ENCODE measurements at places on chromosomes 2 and 18.
A peak's percentile ranks its signal among the peaks of the same experiment; 100 is the strongest.

- DNase-seq: no peak
These were observed 672.1 kb upstream of the FANCL start for GRCh38 chr2:58913082-58913726.

DNA sequence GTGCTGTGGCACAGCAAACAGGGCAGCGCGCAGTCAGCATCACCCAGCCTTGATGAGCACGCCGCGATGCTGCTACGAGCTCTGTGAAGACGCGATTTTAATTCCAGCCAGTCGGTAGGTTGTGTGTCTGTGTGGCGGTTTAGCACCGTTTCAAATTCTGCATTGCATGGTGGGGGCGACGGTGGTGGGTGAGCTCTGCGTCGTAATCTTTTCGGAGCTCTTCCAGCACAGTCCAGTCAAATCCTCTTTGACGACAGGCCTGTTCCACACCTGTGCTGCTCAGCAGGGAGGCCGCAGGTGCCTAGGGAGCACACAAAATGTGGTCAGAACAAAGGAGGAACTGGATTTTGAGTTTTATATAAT is 8.6 kb downstream of the ALLC start:
- no peak for DNase-seq

GRCh38 chr2:66633631-66634030 is 198.7 kb downstream of the MEIS1 start:
- DNase-seq: no peak

- peak; percentile 64 for DNase-seq
These were observed 212.1 kb upstream of the NCKAP5 start for GRCh38 chr2:133780099-133780996.

DNA sequence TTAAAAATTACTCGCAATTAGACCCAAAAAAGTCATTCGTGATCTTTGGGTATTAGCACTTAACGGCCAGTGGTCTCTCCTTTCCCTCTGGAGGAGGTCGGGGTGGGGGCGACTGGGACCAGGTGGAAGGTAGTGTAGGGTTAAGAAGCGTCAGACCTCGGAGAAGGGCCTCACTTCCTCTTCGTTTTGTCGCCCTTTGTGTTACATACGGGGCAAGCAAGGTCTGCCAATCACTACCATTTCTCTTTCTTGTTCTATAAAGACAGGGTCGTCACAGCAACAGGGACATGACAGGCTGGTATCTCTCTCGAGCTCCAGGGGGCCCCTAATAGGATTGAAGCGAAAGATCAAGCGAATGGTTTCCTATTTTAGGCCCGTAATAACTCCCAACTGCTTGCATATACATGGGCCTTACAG is 136.6 kb downstream of the INSIG2 start:
- DNase-seq: no peak

DNA sequence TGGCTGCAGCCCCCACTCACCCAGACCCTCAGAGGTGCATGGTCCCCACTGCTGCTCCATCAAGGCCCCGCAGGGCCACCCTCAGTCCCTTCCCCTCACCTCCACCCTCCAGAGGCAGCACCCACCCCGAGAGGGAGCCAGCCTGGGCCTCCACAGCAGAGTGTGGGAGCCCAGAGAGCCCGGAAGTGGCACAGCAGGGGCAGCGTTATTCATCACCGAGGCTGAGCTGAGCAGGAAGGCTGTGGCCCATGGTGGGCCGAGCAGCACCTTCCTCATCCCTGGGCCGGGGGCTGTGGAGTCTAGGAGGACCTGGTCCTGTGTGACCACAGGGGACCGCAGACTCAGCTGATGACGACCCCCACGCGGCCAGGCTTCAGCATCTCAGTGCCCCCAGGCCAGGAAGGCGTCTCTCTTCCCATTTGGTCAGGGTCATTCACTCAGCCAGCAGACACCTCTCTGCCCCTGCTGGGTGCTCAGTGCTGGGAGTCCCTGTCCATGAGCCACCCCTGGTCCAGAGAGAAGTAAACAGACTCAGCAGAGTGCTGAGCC is 258.1 kb downstream of the ATAD2B start:
- no peak for DNase-seq

- DNase-seq: no peak
These were observed 117.8 kb downstream of the TNS1 start for GRCh38 chr2:217884985-217885384.

- no peak for DNase-seq
These were observed 24.9 kb downstream of the MTCL1 start for GRCh38 chr18:8730080-8730827.

DNA sequence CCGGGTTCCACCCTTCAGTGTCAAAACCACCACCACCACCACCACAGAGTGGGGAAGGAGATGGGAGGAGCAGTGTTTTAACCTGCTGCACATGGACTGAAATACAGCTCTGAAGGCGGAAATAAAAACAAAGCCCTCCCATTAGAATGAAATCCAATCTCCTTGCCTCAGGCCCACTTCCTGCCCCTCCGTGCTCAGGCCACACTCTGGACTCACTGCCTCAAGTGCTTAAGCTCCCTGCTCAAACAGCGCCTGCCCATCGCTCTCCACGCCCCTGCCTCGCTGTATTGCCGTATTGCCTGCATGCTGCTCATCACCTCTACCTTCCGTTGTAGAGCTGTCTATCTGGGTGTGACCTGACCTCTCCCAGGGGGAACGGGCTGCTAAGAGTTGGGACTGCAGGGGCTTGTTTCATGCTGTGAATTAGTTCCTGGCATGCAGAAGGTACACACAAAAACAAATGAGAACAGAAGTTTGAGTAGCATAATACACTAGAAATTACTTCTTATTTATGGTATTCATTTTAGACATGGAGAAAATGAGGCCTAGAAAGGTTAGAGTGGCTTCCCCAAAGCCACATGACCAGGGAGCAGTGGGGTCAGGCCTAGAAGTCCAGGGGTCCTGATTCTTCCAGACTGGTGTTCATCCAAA is 31.6 kb upstream of the NEB start:
- DNase-seq: no peak

DNA sequence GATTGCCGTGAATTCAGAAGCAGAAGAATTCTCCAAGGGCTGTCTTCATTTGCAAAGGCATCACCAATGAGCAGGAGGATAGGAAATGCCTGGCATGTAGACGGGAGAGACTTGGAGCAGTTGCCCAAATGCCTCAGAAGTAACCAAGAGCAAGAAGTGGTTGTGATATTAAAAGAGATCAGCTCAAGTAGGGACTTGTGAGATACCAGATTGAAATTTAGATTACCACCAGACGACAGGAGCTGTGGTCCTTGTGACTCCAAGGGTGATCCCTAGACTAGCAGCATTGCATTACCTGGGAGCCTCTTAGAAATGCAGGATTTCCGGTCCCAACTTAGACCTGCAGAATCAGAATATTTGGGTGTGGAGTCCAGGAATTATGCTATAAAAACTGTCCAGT is 228.6 kb upstream of the EPAS1 start:
- peak; percentile 76 for DNase-seq

DNA sequence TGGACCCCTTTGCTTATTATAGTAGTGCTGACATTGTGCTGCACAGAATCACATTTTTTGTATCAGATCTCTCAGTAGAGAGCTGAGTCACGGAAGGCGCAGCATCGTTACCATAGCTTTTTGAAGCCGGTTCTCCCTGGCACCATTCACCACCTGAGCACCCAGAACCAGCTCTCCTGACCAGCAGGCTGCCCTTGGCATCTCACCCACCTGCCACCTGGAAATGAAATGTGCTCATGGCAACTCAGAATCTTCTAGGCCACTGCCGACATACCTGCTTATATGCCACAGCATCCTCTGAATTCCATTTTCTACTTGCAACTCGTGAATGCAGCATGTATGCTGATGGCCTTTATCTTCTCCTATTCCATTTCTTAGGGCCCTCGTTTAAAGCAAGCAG is 62.7 kb downstream of the COA5 start:
- DNase-seq: no peak

GRCh38 chr18:505483-506122 is 5.1 kb upstream of the COLEC12 start:
- no peak for DNase-seq

DNA sequence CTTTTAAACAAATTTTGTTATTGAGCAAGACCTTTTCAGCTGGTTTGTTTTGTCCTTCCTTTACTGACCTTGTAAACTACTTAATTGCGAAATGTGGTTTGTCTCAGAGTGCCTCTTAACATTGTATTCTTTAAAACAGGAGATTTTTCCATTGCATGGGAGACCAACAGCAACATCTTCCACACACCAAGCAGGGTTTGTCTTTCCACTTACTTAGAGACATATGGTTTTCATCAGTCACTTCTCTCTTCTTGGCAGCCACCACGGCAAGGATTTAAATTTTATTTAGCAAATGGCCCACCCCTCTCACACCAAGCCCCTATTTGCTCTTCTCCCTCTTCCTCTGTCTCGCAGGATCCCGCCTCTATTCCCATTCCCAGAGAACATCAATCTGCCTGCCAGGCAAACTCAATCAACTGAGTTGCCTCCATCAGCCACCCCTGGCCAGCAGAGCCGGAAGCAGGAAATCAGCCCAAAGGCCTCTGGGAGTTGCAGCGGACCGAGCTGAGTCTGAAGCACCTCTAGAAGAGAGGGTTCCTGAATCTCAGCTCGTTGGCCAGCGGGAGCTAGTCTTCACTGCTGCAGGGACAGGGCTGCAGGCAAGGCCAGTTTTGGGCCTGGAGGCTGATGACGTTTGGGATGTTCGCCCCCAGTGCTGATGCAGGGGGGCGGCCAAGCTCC is 11.3 kb upstream of the CIB4 start:
- DNase-seq: no peak

- no peak for DNase-seq
These were observed 85.0 kb downstream of the ZNF516 start for GRCh38 chr18:76410033-76410432.

DNA sequence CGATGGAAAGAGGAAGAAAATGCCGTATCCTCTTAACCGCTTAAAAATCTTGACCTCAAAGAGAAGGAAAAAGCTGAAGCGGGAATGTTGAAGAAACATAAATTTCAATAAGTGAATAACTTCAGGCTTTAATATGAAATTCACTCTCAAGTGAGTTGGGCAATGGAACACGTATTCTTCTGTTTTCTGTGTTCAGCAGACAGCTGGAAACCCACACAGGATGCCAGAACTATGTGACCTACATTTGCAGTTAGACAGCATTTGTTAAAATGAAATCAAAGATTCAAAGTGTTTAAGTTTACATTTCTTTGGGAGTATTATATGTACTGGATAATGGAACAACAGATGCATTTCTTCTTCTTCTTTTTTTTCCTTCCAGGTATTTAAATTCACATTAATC is 80.5 kb upstream of the SPATS2L start:
- no peak for DNase-seq

DNA sequence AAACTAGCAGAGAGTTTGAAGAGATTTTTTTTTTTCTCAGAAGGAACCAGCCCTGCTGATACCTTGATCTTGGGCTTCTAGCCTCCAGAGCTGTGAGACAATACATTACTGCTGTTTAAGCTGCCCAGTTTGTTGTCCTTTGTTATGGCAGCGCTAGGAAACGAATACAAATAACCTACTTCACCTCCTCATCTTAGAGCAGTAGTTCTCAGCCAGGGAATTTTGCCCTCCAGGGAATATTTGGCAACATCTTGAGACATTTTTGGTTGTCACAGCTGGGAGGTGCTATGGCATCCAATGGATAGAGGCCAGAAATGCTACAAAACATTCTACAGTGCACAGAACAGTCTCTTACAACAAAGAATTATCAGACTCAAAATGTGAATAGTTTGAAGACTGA is 43.9 kb upstream of the BCL11A start:
- peak; percentile 45 for DNase-seq

- peak; percentile 97 for DNase-seq
These were observed 37.4 kb upstream of the RAPGEF4 start for GRCh38 chr2:172698041-172698863.

DNA sequence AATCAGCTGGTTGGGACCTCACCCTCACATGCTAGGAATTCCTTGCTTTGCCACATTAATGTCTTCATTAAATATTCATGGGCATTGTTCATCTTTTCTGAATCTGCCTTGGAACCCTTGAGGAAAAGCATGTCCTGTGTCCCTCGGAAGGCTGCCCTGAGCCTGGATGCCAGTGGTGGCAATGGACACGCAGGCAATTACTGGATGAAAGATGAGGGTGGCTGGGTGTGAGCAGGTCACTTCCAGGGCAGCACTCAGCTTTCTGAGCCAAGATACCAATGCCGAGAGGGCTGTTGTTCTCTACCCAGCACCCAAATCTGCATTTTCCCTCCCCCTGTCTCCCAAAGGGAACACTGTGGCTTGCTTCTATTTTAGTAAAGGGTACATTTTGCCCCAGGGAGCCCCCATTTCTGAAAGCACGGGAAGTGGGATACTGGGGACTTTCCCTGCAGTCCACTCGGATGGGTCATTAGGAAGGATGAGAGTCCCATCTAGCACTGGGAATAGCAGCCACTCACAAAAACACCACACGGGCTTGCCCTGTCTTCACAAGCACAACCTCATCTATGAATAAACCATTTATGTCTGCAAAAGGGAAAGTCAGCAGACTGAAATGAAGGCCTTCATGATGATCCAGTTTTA is 234.8 kb downstream of the SOX11 start:
- no peak for DNase-seq

- DNase-seq: no peak
These were observed 5.2 kb downstream of the GALR1 start for GRCh38 chr18:77254711-77255405.

GRCh38 chr2:41900101-41900577 is 147.7 kb upstream of the PKDCC start:
- DNase-seq: no peak

DNA sequence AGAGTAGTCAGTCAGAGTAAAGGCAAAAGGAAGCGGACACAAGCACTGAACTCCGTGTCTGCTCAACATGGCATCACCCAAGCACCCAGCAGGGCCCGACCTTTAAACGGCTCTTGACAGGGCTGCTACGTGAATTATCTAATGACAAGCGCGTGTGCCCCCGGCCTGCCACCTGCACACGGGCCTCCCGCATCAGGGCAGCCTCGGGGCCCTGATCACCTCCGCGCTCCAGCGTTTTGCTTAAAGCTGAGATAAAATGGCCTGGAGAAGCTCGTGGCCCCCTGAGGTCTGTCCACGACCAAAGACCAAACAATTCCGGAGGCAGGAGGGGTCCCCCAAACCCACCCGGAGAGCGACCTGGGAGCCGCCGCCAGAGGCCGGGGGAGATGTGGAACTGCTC is 376 bp downstream of the NDUFA10 start:
- DNase-seq: no peak

GRCh38 chr2:143893371-143893770 is 626.5 kb downstream of the ZEB2 start:
- no peak for DNase-seq

- no peak for DNase-seq
These were observed 46.3 kb downstream of the NOP58 start for GRCh38 chr2:202311823-202312388.

- no peak for DNase-seq
These were observed 47.9 kb downstream of the ANKMY1 start for GRCh38 chr2:240509667-240510512.

DNA sequence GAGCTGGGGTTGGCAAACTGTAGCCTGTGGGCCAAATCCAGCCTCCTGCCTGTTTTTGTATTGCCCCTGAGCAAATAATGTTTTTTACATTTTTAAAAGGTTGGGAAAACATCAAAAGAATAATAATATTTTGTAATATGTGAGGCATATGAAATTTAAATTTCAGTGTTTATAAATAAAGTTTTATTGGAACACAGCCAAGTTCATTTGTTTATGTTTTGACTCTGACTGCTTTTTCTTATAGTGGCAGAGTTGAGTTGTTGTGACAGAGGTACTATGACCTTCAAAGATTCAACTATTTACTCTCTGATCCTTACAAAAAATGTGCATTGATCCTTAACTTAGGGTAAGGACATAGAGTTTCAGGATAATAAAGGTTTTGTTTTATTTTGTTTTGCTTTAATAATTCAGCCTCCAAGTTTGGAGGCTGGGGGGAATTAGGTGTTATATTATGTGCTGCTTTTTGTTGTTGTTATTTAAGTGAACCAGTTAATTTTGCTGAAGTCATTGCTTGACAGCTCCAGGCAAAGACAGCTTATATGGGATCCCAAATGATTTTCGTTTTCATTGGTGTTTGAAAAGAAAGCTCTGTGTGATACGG is 24.5 kb downstream of the SETBP1 start:
- DNase-seq: no peak
